ENCODE measurements at places on chromosomes 7 and 10.

DNA sequence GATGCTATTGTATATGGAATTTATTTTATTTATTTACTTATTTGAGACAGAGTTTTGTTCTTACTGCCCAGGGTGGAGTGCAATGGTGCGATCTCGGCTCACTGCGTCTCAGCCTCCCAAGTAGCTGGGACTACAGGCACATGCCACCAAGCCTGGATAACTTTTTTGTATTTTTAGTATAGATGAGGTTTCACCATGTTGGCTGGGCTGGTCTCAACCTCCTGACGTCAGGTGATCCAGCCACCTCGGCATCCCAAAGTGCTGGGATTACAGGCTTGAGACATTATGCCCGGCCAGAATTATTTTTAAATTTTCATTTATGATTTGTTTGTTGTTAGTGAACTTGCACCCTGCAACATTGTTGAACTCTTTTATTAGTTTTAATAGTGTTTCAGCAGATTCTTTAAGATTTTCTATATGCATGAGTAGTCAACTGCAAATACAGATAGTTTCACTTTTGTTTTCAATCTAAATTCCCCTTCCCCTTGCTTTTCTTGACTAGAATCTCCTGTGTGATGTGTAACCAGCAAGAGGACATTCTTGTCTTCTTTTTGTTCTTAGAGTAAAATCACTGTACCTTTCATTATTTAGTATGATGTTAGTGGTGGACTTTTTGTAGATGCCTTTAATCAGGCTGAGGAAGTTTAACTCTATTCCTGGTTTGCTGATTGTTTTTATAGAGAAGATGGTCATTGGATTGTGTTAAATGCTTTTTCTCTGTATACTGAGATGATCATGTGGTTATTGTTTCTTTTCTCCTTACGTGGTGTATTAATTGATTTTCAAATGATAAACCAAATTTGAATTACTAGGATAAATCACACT is 27.8 kb downstream of the ZNF33A start:
- peak; percentile 48 for DNase-seq

DNA sequence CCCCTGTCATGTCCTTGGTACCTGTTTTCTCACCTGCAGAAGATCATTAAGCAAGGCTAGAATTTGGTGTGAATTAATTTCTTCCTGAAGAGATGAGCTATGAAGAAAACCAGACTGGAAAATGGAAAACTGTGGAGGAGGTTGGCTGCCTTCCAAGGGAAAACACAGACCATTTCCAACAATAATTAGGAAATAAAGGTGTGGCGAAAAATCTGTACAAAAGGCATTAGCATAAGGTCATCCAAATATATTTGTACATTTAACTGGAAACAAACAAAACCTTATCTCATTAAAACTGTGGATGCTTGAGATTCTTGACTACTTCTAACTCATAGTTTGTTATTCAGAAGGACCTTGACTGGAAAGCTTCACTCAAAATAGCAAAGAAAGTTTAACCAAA is 1.7 kb downstream of the STN1 start:
- no peak for DNase-seq

GRCh38 chr10:90447831-90448230 is 410.0 kb downstream of the HTR7 start:
- no peak for DNase-seq

DNA sequence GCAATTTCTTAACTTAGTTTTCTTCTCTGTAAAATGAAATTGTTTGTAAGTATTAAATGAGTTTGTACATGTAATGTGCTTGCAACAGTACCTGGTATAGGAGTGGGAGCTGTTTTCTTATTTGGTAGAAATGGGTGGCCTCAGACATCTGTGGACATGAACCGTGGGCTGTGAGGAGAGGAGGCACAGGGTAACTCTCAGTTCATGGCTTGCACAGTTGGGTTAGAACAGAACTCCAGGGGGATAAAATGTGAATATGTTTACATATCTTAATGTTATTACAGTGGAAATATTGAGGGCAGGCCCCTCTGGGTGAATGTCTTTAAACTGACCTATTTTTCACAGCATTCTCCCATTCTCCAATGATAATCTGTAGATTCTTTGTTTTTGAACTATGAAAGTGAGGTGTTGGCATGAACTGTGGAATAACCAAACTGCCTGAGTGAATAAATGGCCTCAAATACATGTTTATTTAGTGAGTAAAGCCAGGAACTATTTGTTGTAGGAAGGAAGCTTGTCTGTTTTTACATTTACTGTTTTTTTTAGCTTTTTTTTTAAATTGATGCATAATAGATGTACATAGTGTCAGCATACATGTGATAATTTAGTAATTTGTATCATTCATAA is 2.6 kb downstream of the ABCA13 start:
- DNase-seq = no peak

GRCh38 chr7:105136221-105136620 is 122.2 kb downstream of the KMT2E start:
- DNase-seq = no peak

- no peak for DNase-seq
Observed at GRCh38 chr7:158991824-158992621, 135.7 kb downstream of the DYNC2I1 start.

DNA sequence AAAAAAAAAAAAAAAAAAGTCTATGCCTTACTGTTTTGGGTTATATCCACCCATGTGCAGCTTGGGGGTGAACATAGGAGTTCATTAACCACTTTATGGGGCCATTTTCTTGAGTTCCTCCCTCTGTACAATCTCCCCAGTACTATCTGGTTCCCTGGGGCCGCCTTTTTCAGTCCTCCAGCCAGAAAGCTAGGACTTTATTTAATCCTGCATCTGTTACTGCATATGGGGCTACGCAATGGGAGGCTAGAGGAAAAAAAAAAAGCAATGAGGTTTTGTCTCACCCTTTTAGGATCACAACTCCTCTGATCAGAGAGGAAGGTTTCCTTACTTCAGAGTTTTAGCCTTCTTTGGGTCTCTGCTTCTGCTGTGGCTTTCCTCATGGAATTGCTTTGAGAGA is 51.0 kb downstream of the BTRC start:
- DNase-seq = no peak

GRCh38 chr10:7040681-7041080 is 370.2 kb downstream of the SFMBT2 start:
- DNase-seq = no peak

DNA sequence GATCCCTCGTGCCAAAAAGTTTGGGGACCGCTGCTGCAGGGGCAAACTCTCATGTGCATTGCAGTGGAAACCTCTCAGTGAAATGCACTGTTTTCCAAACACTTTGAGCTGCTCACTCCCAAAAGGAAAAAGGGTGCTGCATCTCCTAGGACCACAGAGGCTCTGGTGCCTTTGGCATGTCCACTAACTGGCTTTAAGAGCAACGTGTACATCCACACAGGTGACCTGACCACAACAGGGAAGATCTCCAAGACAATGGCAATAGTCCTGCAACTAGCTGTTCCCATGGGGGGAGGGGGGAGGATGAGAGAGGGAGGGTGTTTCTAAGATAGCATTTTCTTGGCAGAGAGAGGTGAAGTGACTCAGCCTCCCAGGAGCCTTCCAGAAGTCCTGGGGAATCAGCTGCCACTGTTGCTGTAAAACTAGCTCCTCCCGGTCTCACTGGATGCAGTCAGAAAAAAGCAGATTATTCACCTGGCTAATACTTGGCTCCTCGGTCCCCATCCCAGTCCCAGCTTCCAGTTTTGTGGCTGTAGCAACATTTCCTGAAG is 181.7 kb downstream of the HECW1 start:
- no peak for DNase-seq

DNA sequence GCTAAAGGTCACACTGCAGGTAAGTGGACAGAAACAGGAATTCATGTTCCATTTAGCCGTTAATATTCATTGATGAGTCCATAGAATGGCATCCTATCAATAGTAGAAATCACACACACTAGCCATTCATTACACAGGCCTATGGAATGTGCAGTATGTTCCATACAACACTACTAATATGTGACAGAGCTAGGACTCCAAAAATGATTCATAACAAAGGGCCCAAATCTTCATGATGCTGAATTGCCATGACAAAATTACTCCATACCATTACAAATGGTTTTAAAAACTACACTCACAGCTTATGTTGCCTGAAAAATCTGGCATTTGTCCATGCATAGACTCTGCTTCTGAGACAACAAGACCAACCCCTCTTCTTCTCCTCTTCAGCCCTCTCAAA is 549.1 kb downstream of the XPNPEP1 start:
- DNase-seq = no peak

DNA sequence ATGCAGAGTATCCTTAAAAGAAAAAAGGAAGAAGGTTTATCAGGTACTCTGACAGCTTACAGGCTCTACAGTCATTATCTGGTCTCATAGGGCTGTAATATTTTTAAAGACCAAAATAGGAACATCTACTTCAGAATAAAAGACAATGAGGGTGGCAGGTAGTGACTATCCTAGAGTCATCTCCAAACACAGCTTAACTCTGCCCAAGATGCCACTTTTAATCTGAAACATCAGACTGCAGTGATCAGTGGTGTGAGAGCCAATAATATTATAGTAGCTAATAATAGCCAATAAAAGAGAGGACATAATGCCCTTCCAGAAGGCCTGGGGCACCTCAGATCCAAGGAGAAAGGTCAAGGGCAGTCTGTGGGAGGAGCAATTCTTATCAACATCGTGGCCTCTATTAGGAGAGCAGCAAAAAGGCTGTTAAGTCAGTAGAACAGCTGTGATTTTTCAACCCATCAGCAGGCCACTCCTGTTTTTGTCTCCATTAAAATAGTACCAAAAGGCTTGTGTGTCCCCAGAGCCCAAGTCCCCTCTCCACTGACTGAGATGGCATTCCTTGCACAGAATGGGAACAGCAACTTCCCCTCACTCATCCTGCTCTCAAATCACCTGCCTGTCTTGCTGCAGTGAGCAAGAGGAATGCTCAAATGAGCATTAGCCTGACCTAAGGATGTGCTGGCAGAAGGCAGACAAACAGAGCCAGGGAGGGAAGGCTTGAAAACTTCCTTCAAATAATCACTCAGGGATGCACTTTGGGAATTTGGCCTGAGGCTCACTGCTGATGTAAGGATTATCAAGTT is 20.7 kb upstream of the SPOCK2 start:
- no peak for DNase-seq

DNA sequence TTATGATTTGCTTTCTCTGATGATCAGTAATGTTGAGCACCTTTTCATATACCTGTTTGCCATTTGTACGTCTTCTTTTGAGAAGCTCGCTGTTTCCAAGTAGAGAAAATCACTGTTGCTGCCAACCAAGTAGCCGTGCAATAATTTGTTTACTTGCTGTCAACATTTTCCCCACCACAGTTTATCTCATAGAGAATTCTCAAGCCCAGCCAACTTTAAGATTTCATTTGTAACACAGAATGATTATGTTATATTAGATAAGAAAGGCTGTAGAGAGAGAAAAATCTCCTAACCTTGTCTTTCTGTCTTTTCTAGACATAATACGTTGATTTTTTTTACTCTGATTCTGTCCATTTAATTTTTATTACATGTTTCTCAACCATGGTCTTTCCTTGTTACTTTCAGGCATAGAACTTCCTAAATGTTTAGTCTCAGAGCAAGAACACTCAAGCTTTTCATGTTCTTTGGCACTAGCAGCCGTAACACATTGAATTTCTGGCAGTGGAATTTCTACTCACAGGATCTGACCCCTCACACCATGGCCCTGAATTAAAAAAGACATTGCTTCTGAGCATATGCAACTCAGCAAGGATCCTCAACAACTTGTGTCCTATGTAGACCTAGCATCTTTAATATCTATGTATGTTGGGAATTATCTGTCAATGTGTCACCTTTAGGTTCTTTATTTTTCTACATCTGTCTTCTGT is 23.1 kb downstream of the RPA3 start:
- DNase-seq = no peak

GRCh38 chr7:24255139-24255538 is 28.9 kb upstream of the NPY start:
- no peak for DNase-seq

DNA sequence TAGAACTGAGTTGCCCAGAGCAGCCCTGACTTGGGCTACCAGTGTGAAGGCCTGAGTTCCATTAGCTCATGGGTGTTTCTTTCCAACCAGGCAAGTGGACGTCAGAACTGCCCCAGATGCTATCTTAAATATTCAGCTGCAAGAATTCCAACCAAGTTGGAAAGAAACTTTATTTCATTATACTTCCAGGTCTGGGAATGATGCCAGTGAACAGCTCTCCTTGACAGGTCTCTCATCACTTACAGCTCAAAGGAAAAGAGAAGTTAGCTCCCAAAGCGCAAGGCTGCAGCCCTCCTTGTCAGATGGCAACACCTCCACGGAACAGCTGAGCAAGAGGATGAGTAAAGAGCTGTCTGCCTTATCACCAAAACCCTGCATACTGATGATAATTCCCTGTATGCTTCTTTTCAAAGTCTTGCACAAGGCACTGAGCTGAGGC is 255.5 kb upstream of the AOAH start:
- no peak for DNase-seq

DNA sequence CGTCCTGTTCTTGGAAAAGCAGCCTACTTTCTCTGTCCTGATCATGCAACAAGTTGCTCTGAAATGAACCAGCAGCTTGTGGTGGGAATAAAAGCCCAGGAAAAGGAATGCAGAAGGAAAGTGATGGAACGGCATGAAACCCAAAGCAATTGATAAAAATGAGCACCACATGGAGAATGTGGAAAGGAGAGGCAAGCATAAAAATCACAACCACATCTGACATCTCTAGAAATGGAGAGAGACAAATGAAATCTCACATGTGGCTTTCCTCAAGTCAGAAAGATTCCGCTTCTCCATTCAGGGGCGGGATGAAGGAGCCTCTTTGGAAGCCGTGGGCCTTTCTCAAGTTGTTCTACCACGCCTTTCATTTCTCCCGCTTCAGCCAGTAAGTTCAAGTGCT is 631.7 kb upstream of the GALNT17 start:
- no peak for DNase-seq

DNA sequence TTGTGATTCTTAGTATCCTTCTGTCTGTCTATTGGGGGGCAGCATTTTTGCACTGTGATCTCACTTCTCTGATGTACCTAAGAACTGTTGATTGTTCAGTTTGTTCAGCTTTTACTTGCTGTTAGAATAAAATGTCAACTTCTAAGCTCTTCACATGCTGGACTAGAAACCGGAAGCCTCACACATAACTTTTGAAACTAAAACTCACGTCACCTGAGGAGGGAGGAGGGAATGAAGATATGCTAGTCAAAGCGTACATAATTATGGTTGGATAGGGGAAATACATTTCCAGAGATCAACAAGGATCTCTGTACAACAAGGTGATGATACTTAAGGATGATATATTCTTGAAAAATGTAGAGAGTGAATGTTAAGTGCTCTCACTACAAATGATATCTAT is 609.7 kb downstream of the INHBA start:
- DNase-seq = no peak

Data from GM13976 (cell line).